ENCODE measurements at places on chromosomes 6 and 20.

DNA sequence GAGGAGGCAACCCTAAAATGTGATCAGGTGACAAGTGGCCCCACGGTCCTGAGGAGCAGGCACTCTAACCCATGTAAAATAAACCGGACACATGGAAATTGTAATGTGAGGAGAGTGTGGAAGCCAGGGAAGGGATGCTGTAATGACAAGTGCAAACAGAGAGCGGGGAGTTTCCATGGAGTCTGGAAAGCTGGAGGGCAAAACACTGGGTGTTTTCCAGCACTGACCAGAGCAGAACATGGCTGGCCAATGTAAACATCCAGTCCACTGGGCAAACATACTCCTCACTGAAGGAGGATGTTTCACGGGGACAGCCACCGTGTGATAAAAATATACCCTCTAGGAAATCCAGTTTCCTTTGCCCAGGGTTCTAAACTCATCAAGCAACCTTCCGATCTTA lies 219.0 kb upstream of the JARID2 start:
- no peak for DNase-seq

- peak; percentile 23 for DNase-seq
These were observed 1.8 kb upstream of the ALDH8A1 start for GRCh38 chr6:134951494-134952263.

DNA sequence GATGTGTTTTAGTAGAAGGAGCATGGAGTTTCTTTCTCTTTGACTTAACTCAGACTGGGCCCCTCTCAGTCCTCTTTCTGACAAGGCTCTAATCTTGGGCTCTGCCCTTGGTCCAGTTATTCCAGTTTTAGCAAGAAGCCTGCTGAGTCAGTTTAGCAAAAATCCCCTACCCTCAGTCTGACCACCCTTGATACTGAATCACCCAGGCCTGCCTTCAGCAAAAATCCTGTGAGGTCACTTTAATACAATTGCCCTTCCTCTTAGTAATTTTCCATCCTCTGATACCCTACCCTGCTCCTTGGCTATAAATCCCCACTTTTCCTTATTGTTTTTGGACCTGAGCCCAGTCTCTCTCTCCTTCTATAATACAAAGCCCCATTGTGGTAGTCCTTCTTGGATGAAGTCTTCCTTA lies 326.7 kb upstream of the NOX3 start:
- peak; percentile 81 for DNase-seq

GRCh38 chr6:14231501-14232280 lies 114.1 kb downstream of the CD83 start:
- DNase-seq: no peak

DNA sequence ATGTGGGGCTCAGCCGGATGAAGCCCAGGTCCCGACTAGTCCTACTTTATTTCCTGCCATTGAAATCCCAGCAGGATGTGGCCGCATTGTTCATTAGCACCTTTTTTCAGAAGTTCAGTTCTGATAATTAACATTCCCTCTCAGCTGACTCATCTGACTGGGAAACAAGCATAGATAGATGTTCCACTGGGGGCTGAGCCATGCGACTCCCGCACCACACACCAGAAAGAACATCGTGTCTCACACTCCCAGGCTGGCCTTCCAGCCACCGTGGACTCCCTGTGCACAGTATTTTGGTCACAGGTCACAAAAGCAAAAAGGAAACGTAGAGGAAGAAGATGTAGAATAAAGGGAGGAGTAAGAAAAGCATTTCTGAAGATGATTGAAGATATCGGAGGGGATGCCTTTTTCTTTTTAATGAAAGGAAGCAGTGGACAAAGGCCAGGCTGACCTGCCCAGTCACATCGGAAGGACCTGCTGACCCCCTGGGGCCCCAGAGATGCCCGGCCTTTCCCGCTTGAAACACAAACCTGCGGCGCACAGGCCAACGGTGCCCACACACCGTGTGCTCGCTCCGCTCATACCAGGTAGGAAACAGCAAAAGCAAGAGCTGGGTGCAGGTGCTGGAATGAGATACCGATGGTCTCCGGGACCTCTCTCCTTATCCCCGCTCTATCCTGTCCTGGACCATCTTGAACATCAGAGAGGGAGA lies 11.8 kb downstream of the RPS6KA2 start:
- no peak for DNase-seq

- DNase-seq: no peak
These were observed 153.7 kb upstream of the PTPN1 start for GRCh38 chr20:50356525-50356885.

- DNase-seq: no peak
These were observed 30.6 kb upstream of the PIM1 start for GRCh38 chr6:37139230-37139962.

GRCh38 chr6:113359155-113360140 lies 497.7 kb upstream of the MARCKS start:
- DNase-seq: no peak

GRCh38 chr6:126600258-126600916 lies 260.5 kb downstream of the CENPW start:
- DNase-seq: no peak

- no peak for DNase-seq
These were observed 73.6 kb upstream of the TCF21 start for GRCh38 chr6:133815313-133815712.

GRCh38 chr6:167394339-167394738 lies 69.5 kb downstream of the TTLL2 start:
- DNase-seq: no peak

GRCh38 chr6:56065408-56065807 lies 182.0 kb downstream of the COL21A1 start:
- no peak for DNase-seq

- no peak for DNase-seq
These were observed 60.9 kb upstream of the FABP7 start for GRCh38 chr6:122718616-122719015.

- DNase-seq: no peak
These were observed 273.6 kb upstream of the SUPT3H start for GRCh38 chr6:45651301-45651700.

DNA sequence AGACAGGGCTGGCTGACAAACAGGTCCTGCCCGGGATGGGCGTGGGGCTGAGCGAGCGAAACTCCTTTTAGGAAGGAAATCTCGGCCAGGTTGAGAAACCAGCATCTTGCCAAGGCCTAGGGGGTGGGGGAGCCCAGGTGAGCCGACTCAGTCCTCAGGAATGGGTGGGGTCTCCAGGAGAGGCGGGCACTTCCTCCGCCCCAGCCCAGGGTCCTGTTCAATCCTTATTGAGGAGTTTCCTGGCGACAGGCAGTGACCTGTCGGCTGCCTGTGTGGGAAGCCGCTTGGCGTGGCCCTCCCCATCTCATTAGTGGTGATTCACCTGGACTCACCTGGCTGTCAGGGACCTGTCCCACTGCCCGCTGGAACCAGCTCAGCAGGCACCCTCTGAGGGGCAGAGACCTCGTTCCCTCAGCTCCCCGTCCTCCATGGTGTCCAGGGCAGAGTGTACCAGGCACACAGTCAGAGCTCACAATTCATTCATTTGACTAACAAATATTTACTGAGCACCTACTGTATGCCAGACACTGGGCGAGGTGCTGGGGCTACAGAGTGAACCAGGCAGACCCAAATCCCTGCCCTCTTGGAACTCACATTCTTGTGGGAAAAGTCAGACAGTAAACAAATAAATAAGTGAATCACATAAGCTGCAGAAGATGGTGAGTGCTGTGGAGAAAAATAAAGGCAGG lies 51.1 kb downstream of the FGD2 start:
- DNase-seq: no peak

DNA sequence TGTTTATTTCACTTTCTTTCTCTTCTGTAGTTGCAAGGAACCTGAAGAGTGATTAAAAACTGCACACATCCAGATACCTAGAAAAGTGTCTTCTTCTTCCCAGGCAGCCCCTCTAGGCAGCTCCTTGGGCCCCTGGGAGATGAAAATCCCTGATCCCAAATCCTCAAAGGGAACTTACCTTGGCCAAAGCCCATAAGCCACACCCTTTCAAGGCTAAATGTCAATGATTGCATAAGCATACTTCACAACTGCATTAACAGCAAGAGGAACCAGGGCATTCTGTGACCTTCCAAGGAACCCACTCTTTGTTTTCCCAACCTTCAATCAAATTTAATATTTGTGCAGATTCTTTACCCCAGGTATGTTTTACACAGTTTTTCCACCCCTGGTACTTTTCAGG lies 4.4 kb upstream of the HMGN3 start:
- no peak for DNase-seq
